Naive thymus-derived CD4-positive, alpha-beta T cell (primary cell): ENCODE measurements at places on chromosomes 11 and 22.
A peak's percentile ranks its signal among the peaks of the same experiment; 100 is the strongest.

- H3K36me3 ChIP-seq, result no peaks in the 10 kb centered on the region
- no peak overlapping the region for H3K27ac ChIP-seq
- no peak for DNase-seq
- no peaks in the 10 kb centered on the region for H3K27me3 ChIP-seq
- no peaks in the 10 kb centered on the region for H3K4me1 ChIP-seq
- H3K4me3 ChIP-seq, result no peak overlapping the region
Observed at GRCh38 chr22:31094021-31094551, 13.0 kb downstream of the SMTN start.

DNA sequence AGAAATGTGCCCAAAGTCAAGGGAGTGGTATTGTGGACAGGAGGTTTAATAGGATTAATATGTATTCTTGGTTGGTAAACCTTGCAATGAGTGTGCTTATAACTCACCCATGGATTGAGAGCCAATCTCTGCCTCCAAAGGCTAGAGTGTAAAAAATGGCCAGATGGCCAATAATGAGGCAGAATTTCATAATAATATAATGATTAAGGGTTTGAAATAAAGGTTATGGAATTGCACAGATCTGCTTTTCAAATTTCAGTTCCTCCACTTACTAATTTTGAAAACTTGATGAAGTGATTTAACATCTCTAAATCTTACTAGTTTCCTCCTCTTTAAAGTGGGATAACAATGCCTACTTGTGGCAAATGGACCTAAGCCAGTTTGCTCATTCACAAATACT lies 94.8 kb downstream of the BDNF start:
- H3K27me3 ChIP-seq, result no peaks in the 10 kb centered on the region
- no peak for DNase-seq
- no peaks in the 10 kb centered on the region for H3K4me1 ChIP-seq
- H3K36me3 ChIP-seq, result no peaks in the 10 kb centered on the region
- H3K4me3 ChIP-seq, result no peak overlapping the region

DNA sequence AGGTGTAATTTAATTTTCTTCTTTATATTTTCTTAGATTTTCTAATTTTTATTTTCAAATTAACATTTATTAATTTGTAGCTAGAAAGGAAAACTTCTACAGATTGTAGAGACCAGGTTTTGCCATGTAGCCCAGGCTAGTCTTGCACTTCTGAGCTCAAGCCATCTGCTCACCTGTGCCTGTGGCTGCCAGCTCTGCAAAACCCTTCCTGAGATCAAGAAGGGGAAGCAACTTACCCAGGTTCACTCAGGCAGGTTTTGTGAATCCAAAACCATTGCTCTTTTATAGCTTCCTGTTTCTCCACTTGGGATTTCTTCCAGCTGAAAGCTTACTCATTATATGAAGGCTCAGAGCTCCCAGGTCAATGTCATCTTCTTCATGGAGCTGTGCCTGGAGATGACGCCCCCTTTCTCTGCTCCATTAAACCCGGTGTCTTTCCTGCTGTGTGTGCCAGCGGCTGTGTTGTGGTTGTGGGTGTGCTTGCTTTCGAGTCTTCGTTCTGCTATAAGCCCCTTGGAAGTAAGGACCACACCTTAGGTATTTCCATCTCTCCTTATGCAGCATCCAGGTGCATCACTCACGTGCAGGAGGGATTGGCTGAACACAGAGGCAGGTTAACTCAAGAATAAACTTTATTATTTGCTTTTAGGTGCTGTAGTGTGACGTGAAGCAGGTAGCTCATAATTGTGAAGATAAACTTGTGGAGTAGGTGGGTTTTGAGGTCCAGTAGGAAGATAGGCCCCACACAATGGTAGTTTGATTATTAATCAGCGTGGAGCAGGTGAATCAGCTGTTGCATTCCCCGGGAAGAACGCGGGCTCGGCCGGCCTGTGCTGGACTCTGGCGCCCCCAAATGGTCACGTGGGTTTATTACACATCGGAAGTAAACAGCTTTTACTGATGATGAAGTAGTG lies 42.2 kb upstream of the INCENP start:
- no peaks in the 10 kb centered on the region for H3K27me3 ChIP-seq
- DNase-seq, result peak; percentile 77
- H3K4me3 ChIP-seq, result no peak overlapping the region
- no peaks in the 10 kb centered on the region for H3K36me3 ChIP-seq
- no peak overlapping the region for H3K27ac ChIP-seq
- H3K4me1 ChIP-seq, result no peaks in the 10 kb centered on the region

- DNase-seq, result peak; percentile 83
- H3K27ac ChIP-seq, result peak overlapping the region; percentile 75
- H3K4me1 ChIP-seq, result peaks cover 66% of the 10 kb centered on the region
- H3K4me3 ChIP-seq, result peak overlapping the region; percentile 38
Observed at GRCh38 chr11:35077709-35078469, 61.1 kb upstream of the CD44 start.

DNA sequence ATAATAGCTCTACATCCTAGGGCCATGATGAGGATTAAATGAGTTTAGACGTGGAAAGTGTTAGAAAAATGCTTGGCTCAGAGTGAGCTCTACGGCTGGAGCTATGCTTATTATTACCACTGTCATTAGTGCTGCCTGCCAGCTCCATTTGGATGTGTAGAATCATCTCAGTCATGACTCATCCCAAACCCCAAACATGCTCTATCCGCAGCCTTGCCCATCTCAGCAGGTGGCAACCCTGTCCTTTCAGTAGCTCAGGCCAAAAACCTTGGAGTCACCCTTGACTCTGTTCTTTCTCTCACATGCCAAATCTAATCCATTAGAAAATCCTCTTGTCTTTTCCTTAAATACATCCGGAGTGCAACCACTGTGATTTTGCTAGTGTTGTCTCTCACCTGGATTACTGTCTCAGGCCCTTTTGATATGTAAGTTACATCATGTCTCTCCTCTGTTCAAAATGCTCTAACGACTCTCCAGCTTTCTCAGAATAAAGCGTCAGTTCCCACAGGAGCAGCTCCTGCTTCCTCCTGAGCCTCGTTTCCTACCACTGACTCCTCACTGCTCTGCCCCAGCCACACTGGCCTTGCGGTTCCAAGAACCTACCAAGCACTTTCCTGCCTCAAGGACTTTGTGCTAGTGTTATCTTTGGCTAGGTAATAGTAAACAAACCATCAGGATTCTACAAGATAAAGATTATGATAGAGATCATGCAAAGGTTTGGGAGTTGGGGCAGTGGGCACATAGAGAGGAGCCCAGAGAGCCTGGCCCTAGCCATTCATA lies 10.5 kb upstream of the CHRM1 start:
- H3K36me3 ChIP-seq, result no peaks in the 10 kb centered on the region
- peaks cover 4% of the 10 kb centered on the region for H3K27me3 ChIP-seq
- no peak overlapping the region for H3K27ac ChIP-seq
- no peak overlapping the region for H3K4me3 ChIP-seq
